ENCODE measurements at places on chromosomes 3 and 15. TPM values are rescaled to one million over a fixed set of nuclear protein-coding genes. Genes with fewer than 3 reads are reported as not detected.

GRCh38 chr3:150216041-150216811 lies 191.9 kb upstream of the TSC22D2 start:
- peak; percentile 60 for DNase-seq

DNA sequence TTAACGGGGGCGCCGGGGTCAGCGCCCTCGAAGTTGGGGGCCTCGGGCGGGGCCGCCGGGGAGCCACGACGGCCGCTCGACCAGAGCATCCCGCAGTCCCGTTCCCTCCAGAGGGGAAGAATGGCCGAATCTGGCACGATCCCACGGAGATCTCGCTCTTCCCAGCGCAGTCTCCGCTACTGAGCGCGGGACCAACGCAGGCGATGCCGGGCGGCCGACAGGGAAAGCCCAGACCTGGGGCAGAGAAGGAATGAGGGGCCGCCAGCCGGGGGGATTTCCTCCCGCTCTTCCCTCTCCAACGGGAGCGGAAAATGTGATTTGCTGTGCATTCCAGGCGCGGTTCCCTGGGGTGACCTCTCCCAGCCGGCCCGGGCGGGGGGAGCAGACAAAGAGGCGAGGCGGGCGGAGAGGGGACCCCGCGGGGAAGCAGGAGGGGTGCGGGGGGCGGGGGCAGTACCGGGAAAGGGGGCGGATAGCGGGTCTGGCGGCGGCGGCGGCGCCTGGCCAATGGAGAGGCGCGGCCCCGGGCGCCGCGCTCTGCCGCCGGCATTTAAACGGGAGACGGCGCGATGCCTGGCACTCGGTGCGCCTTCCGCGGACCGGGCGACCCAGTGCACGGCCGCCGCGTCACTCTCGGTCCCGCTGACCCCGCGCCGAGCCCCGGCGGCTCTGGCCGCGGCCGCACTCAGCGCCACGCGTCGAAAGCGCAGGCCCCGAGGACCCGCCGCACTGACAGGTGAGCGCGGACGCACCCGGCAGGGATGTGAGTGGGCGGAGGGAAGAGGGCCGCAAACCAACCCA lies at the start of gene GREM1:
GREM1 (plus strand) TSS at position 579 of the 801 bp plus-strand sequence. CDS start 12,687 bp downstream, outside the sequence.
- DNase-seq, result no peak

ANKRD63 gene
- not detected for total RNA-seq

- DNase-seq, result no peak
Measured at GRCh38 chr15:87728998-87729397, 527.5 kb downstream of the NTRK3 start.

DNA sequence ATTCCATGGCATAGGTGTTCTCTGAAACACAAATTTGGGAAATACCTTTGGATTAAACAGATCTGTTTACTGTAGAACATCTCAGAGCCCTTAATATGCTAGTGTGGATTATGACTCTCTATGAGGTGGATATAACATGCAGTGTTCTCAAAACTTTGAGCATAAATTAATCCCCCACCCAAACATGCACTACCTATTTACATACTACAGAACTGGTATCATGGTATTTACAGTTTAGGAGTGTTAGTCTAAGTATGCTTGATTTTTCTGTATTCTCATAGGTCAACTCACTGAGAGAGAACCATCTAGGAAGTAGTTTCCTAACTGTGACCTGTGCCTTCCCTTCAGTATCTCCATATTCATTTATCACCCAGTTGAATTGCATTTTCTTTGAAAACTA lies 30.9 kb upstream of the ZNF609 start:
- DNase-seq, result no peak

DNA sequence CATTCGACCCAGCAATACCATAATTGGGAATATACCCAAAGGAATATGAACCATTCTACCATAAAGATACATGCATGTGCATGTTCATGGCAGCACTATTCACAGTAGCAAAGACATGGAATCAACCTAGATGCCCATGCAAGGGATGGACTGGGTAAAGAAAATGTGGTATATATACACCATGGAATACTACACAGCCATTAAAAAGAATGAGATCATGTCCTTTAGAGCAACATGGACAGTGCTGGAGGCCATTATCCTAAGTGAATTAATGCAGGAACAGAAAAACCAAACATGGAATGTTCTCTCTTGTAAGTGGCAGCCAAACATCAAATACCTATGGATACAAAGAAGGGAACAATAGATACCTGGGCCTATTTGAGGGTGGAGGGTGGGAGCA lies 7.4 kb downstream of the ETFA start:
- no peak for DNase-seq

DNA sequence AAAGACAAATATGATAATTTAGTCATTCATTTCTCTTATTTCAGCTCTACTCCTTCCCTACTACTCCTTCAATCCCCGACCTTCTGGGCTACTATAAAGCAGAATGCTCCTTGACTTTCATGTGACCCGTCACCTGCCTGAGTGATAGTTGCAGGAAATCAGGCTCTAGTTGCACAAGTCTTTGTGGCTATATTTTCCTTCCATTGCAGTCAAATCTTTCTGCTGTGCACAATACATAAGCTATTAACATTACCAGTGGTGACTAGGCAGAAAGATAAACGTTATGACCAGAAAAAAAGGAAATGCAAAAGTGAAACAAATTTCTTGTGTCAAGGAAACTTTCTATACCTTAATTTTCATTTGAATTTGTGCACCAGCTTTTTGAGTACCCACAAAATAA lies 2.3 kb downstream of the SUCNR1 start:
- DNase-seq, result no peak

DNA sequence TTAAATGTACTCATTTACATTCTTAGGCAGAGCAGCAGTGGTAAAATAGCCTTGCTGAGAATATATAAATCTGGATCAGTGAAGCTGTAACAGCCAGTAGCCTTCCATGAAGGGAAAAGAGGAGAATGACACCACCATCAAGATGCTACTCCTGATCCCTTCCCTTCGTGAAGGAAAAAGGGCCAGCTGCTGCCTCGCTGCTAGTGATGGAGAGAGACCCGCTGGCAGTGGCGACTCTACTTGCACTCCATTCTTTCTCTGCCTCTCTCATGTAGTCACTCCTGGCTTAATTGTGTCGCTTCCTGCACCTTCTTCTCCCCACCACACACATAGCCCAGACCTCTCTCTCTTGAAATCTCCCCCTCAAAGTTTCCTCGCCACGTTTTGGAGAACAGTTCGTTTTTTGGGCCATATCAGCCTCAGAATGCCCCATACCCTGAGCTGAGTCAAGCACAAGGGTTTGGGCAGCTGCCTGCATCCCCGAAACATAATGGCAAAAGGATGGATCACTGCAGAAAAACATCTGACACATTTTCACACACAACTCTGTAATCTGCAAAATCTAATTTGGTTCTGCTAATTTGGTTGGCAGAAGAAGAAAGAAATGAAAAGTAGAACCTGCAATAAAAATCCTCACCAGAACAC lies 460.3 kb upstream of the IL12A start:
- no peak for DNase-seq

DNA sequence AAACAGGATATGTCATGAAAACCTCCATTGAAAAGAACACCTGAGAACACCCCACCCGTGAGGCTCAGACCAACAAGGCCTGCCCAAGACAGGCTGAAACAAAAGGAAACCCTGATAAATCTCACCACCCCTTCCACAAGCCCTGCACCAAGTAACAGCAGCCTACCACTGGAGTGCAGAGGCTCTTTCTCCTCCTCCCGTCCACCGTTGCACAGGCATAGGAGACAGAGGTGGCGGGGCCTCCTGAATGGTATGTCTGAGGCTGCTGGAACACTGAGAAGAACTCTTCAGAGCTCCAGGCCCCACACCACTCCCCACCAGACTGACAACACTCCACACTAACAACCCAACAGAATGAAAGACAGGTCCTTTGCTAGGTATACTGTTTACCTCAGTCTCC lies 21.4 kb downstream of the CHDH start:
- DNase-seq, result peak; percentile 9

- DNase-seq, result no peak
Measured at GRCh38 chr3:110929816-110930215, 141.8 kb upstream of the NECTIN3 start.

DNA sequence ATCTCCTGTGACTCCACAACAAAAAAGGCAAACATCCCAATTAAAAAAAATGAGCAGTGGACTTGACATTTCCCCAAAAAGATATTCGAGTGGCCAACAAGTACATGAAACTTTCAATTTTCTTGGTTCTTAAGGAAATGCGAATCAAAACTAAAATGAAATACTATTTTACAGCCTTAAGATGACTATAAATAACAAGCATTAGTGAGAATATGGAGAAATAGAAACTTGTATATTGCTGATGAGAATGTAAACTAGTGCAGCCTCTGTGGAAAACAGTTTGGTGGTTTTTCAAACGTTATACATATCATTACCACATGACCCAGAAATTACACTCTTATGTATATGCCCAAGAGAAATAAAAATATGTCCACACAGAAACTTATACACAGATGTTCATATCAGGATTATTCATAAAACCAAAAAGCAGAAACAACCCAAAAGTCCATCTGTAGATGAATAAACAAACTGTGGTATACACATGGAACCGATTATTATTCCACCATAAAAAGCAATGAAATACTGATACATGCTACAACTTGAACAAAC lies 153.2 kb upstream of the GPR149 start:
- peak; percentile 2 for DNase-seq

CLDN18 gene
- 1.4 TPM for total RNA-seq

- DNase-seq, result peak; percentile 85
Measured at GRCh38 chr3:45088543-45089358, 57.4 kb downstream of the CDCP1 start.

MESP1 gene
- 2.2 TPM for total RNA-seq

MORC1 gene
- not detected for total RNA-seq

DNA sequence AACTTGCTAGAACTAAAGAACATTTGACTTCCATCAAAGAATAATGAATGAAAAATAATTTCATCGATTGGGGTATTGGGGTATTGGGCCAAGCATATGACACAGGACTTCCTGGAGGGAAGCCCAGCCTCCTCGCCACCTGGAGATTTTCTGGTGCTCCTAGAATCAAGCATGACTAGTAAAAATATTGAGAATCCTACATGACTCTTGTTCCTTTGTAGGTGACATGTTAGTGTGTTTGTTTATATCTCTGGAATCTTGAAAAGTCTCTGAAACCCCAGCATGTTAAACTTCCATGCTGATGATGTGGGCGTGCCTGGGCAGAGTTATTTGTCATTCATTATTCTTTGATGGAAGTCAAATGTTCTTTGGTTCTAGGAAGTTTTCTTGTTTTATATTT lies 90.1 kb upstream of the EPHB3 start:
- DNase-seq, result no peak

- no peak for DNase-seq
Measured at GRCh38 chr3:168714609-168715240, 619.0 kb upstream of the GOLIM4 start.

GRCh38 chr3:150956376-150956775 lies 16.2 kb downstream of the CLRN1 start:
- DNase-seq, result no peak

GAP43 gene
- 1.4 TPM for total RNA-seq

DNA sequence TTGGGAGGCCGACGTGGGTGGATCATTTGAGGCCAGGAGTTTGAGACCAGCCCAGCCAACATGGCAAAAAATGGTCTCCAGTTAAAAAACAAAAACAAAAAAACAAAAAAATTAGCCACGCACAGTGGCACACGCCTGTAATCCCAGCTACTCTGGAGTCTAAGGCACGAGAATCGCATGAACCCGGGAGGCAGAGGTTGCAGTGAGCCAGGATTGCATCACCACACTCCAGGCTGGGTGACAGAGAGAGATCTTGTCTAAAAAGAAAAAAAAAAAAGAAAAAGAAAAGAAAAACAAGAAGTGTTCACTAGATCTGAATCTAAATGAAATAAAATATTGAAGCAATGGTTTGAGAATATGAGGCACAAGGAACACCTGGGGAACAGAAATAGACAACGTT lies 36.7 kb downstream of the SLC9A9 start:
- no peak for DNase-seq

GRCh38 chr15:34102175-34102925 lies 467 bp downstream of the PGBD4 start:
- no peak for DNase-seq

DNA sequence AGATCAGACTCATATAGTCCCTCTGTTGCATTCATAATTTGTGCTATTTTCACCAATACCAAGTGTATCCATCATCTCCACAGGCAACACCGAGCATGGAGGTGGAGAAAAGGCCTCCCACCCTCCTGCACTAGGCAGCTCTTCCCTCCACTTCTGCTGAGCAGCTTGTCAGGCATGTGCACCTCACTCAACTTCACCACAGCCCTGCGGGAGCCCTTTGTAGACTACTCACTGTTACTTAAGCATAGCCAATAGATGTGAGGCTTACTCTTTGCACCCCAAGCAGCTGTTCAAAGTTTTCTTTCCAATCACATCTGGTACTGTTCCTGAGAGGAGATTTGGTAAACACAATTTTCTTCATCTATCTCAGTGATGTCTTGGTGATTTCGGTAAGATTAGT lies 16.9 kb upstream of the GUCA1C start:
- DNase-seq, result no peak

DNA sequence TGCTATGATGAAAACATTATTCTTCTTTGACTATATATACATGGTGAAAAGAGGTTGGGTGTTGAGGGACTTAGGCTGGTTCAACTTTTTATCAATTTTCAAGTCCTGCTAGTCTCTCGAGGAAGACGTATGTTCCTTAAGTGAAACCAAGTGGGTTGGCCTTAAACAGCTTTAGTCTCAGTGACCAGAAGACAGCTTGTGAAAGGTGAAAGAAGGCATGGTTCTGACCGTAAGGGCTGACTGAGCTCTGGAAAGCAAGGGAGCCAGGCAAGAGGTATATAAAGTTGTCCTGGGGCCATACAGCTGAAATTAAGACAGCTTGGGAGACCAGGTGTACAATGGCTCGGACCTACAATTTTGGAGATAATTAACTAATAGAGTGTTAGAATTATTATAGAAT lies 128.9 kb upstream of the TP63 start:
- DNase-seq, result no peak

SLCO2A1 gene
- 69.1 TPM for total RNA-seq

REC114 gene
- total RNA-seq, result not detected

- no peak for DNase-seq
Measured at GRCh38 chr3:46748170-46748569, 30.5 kb upstream of the PRSS50 start.

SH2D7 gene
- total RNA-seq, result not detected

ANKRD34C gene
- not detected for total RNA-seq

SATB1 gene
- 168 TPM for total RNA-seq

DNA sequence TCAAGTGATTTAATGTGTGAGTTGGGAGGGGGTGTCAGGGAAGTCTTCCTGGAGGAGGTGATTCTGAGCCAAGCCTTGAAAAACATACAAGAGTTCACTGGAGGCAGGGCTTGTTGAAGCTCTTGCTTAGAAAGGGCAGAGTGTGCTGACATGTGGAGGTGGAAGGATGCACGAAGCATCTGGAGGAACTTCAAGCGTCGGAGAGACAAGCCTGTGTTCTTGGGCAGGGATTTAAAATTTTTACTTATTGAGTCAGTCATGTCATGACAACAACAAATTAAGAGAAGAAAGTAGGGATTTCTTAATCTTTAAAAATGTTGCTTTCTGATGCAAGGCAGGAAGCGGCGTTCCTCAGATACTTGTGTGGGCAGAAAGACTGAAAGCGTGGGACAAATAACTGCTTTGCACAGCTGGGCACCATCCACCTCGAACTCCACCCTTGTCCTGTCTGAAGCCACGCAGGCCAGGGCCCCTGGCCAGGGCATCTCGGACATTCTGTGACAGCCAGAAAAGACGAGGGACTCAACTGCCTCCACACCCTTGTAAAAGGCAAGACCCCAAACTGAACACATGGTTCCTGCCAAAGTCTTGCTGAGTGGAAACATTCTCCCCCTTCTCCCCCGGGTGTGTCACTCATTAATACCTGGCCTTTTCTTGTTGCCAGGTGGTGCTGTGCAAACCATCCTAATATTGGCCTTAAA lies 6.9 kb upstream of the IL16 start:
- DNase-seq, result peak; percentile 34

- no peak for DNase-seq
Measured at GRCh38 chr3:365268-365667, 168.7 kb downstream of the CHL1 start.

Measured in stomach (tissue), 19 donors.